CD4-positive, alpha-beta T cell treated with Interleukin-6 at 100 ng/mL for 8 hours (primary cell): ENCODE measurements at places on chromosomes 3 and 15.

- DNase-seq = no peak
Observed at GRCh38 chr3:39558775-39559306, 91.4 kb downstream of the MOBP start.

DNA sequence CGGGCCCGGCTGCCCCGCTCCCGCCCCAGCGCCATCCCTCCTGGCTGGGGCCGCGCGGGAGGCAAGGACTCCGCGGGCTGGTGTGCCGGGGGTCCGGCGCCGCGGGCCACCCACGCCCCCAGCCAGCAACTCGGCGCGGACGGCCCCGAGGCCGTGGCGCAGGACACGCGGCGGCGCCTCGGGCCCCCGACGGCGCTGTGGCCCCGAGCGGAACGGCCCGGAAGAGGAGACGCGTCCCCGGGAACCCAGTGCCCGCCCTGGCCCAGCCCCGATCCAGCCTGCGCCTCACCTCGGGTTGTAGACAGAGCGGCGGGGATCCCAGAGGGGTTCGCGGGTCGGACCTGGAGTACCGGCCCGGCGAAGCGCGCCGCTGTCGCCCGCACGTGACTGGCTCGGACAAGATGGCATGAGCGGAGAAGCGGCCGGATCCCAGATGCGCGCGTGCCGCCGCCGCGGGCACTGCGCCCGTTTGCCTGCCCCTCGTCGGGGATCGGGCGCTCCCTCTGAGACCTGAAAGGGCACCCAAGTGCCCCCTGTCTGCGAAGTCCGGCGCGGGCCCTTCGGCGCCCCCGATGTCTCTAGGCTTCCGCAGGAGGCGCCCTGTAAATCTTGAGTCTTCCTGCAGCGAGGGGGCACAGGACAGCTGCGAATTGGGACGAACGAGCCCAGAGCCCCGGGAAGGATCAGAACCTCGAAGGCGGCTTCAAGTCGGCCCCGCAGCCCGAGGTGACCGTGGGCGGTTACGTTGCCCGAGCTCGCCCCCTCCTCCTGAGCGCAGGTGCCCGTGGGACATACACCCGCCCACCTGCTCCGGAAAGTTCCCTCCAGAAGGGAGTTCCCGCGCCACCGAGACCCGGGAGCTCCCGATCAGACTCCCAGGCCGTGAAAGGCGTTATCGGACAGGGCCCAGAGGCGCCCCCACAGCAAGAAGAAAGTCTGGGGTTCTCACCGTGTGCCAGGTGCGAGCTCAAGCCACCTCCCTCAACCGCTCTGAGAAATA is 598 bp upstream of the SFMBT1 start:
- DNase-seq = peak; percentile 67

DNA sequence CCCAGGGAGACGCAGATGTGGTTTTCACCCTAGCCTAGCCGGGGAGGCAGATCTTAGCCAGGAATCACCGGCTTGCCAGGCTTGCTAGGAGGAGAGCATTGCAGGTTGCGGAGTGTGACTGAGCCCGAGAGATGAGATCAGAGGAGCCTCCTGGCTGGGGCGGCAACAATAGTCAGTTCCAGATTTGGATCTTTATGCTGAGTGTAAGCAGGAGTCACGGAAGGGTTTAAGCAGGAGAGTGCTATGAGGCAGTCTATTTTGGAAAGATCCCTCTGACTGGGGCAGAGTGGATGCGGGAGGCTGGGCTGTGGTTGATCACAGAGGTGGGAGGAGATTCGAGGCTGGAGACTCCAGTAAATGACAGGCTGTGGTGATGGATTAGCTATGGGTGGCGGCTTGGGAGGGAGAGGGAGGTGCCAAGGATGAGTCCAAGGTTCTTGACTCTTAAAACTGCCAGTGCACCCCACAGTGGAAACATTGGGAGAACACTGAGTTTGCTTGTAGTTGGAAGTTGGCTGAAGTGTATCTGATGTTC is 10.4 kb upstream of the BAHD1 start:
- no peak for DNase-seq

GRCh38 chr3:112302150-112302830 is 8.3 kb upstream of the SLC9C1 start:
- no peak for DNase-seq

GRCh38 chr3:21526461-21526860 is 224.5 kb downstream of the ZNF385D start:
- no peak for DNase-seq

GRCh38 chr15:96672629-96673028 is 342.1 kb downstream of the NR2F2 start:
- DNase-seq = no peak

- no peak for DNase-seq
Observed at GRCh38 chr15:93469994-93470393, 381.0 kb upstream of the RGMA start.

GRCh38 chr3:121974601-121975111 is 47.4 kb downstream of the ILDR1 start:
- DNase-seq = no peak

DNA sequence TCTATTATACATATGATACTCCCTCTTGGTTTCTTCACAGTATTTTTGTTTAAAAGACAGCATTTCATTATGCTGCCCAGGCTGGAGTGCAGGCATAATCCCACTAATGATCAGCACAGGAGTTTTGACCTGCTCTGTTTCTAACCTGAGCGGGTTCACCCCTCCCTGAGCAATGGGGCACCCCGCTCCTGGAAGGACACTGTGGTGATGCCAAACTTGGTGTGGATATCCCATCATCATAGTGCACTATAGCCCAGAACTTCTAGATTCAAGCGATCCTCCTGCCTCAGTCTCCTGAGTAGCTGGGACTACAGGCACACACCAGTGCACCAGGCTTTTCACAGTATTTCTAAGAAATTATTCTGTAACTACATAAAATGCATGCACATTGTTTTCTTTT is 14.9 kb downstream of the COLQ start:
- no peak for DNase-seq

GRCh38 chr15:66763186-66764071 is 61.4 kb downstream of the SMAD6 start:
- DNase-seq = no peak

GRCh38 chr3:16401273-16401672 is 112.2 kb downstream of the RFTN1 start:
- no peak for DNase-seq

DNA sequence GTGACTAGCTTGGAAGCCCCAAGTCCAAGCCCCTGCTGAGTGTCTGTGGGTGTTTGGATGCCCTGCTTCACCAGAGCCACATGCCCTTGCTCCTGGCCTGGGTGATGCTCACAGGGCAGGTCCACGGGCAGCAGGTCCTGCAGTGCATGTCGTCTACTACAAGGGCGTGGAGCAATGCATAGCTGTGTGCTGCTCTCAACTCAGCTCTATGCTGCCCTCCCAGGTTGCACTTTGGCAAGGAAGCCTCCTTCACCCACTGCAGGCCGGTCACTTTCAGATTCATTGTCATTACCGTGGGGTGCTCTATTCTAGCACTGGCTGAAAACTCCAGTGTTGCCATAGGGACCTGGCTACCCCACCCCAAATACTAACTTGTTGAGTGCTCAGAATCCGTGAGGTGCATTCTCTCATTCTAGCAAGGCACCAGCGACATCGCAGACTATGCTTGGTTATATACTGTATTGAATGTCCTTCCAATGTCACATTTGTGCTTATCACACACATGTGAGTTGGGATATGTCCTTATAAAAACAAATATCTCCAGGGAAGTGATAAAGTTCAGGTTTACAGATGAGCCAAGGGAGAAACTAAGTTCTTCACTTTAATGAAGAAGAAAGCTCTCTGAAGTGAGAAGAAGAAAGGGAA is 51.8 kb downstream of the GRAMD1C start:
- DNase-seq = no peak

DNA sequence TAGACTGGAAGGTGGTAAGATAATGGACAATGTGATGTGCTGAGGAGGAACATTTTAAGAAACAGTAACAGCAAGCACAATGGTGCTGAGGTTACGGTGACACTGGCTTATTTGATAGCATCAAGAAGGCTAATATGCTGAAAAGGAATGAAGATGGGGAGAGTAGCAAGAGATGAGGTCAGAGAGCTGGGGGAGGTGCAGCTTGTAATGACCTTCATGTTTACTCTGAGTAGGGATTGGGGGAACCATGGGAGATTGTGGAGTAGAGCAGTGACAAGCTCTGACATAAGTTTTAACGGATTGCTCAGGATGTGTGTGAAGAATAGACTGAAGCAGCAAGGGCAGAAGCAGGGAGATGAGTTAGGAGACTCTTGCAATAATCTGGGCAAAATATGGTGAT is 56.7 kb downstream of the DGKG start:
- DNase-seq = no peak

- DNase-seq = no peak
Observed at GRCh38 chr3:113262304-113262665, 50.9 kb downstream of the BOC start.

DNA sequence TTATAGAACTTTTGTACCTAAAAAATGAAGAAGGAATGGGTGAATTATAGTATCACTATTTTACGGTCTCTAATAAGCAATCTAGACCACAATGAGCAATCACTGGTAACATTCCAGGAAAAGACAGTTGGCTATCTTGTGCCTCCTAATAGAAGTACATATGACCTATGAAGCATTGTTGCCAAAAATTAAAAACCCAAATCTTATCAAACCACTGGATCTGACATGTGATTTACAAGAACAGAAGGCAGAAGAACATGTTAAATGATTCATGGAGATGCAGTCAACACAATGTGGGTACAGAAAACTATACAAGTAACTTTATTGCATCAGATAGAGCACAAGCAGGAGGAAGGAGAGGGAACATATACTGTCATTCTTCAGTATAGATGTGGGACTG is 14.5 kb upstream of the HYKK start:
- DNase-seq = no peak

DNA sequence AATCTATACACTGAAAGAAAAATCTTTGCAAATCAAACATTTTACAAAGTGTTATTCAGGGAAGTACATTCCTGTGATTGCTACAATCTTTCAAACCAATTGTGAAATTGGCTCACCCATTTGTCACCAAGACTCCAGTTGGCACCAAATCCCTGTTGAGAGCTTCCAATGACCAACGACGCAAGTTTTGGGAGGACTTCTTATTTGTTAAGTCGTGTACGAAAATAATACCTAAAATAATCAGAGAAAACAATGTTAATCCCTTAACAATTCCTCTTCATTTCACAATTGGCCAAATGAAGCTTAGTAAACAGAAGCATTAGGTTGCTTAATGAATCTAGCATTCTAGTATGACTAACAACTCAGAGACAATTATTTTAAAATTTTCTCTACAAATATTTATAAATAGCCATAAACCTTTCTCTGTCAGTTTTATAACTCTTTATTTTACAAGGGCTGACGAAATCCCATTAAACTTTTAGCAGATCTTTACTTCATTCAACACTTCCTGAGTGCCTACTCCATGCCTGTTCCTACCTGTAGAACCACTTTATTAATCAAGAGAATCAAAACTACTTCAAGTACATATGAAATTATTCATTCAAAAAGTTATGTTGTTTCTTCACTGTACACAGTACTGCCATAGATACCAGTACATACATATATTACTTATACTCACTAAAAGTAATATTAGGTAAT is 24.0 kb upstream of the HGD start:
- DNase-seq = no peak

DNA sequence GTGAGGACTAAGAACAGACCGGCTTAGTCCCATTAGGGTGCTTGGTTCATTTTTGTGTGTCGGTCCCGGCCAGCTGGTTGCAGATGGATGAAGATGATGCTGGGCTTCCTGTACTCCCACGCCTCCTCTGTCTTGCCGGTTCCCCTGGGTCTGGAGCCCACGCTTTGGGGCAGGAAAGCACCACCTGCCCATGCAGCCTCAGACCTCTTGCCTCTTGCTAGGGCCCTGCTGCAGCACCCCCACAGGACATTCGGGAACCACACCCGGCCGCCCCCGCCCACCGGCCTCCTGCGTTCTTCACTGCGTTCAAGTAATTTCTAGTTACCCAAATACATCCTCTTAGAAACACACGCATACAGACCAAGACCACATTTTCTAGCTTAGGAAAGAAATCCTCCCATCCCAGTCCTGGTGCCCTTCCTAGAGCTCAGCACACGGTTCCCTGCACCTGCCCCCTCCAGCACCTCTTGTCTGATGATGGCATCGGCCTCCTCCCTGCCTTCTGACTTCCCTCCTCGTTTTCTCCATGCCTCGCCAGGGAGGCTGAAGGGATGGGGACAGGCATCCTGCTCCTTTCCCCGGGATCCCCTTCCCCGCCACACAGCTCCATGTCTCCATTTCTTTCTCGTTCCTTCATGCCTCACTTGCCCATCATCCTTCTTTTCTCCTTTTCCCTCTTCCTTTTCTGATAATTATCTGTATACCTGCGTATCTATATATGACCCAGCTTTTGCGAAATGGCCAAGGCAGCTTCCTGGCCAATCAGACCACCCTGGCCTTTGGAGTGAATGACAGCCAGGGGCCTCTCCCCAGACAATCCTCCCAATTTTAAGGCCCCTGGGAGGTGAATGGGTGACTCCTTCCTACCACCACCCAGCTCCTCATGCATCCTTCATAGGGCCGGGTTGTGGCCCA is 30.9 kb downstream of the FAM3D start:
- DNase-seq = no peak

GRCh38 chr3:132654721-132655120 is 4.9 kb downstream of the ACAD11 start:
- no peak for DNase-seq

GRCh38 chr15:39416258-39416657 is 164.6 kb upstream of the THBS1 start:
- DNase-seq = no peak

DNA sequence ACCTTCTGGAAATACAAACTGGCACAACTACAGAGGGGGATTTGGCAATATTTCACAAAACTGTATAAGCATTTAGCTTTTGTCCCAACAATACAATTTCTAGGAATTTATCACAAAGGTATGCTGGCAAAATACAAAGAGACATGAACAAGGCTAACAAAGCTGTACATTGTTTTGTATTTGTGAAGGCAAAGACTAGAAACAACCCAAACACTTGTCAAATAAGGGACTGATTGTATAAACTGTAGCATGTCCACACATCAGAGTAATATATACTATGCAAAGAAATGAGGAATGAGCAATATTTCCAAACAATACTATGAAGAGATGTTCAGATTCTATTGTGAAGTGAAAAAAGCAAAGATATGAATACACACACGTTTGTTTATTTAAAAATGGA is 26.4 kb downstream of the CP start:
- no peak for DNase-seq

GRCh38 chr3:128285042-128285966 is 132.0 kb downstream of the EEFSEC start:
- DNase-seq = no peak

GRCh38 chr3:150357923-150358607 is 50.0 kb upstream of the TSC22D2 start:
- DNase-seq = no peak

- DNase-seq = no peak
Observed at GRCh38 chr3:70071138-70071537, 71.6 kb downstream of the SAMMSON start.

DNA sequence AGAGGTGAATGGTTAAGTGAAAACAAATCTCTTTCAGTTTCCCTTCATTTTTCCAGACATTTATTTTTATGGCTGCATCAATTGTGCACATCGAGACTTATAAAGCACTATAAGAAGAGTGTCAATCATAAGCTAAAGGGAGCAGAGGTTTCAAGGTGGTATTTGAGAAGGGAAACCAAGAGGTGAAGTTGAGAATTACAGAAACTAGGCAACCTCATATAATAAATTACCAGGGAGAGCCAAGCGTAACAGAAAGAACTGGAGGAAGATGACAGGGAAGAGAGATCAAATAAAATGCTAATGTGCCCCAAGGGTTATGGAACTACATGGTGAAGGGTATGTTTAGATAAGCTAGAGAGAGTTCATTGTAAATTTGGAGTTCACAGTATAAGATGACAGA is 6.3 kb upstream of the CCDC54 start:
- DNase-seq = no peak

GRCh38 chr3:144104679-144105078 is 133.1 kb downstream of the DIPK2A start:
- no peak for DNase-seq
